HFFc6 (cell line): ENCODE measurements at places on chromosomes 4 and X.
A peak's percentile ranks its signal among the peaks of the same experiment; 100 is the strongest.

DNA sequence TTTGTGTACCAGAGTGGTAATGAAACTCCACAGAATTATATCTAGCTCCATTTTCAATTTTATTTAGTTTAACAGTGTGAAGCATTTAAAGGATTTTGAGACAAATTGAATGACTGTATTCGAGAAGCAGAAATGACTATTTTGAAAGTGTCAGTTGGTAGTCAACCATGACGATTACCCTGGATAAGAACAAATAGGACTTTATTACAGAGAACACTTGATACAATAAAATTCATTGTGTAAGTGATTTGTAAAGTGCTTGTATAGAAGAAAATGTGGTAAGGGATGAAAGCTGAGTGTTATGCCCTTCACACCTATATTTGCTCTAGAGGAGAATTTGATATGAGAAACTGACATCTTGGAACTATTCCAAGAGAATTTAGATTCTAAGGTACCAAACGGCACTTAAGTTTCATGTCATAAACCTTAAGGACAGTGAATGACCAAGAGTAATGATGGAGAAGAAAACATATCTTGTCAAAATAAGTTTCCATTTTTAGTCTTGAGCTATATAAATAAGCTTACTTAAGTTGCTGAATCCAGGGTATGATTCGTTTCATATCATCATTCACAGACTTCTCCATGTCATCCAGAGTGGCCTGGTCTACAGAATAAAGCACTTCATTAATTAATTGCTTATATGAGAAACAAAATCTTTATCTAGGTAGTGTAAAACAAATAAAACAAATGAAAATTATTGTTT lies 34.6 kb downstream of the MED14 start:
- DNase-seq, result no peak

GRCh38 chr4:38675146-38676121 lies 11.4 kb downstream of the KLF3 start:
- DNase-seq, result peak; percentile 78

DNA sequence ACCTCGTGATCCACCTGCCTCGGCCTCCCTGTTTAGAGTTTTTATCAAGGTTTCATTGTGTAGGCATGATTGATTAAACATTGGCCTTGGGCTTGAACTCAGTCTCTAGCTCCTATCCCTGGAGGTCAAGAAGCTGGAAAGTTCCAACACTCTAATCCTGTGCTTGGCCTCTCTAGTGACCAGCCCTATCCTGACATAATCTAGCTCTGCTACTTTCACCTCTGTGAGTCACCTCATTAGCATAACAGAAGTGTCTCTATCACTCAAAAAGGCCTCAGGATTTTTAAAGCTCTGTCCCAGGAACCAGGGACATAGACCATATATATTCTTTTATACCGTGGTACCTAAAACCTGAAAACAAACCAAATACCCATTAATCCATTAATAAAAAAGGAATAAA lies 377.5 kb downstream of the CENPC start:
- DNase-seq, result no peak

GRCh38 chr4:102525097-102525496 lies 23.9 kb downstream of the NFKB1 start:
- no peak for DNase-seq

DNA sequence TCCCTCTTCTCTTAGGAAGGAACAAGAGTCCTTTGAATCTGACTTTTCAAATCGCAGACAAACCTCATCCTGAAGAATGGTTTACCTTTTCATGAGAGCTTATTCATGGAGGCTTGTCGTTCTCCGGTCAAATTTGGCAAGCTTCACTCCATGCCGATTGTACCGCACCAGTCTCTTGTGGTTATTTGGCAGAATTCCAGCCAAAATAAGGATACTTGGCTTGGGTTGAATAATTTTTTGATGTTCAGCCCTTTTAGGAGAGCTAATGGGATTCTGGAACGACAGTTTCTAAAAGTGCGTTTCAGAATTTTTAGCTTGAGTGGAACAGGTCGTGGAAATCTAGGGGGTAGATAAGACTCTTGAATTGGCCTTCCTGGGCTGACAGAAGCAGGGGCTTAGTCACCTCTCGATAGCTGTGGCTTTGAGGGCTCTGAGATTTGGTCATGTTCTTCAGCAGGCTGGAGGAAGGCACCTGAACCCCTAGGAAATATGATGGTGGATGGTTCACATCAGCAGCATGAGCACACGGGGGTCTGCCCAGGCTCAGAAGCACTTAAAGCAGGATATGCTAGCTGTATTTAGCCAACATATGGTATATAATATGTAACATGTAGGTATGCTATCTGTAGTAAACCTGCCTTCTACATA lies 1.5 kb downstream of the KLHL2 start:
- DNase-seq, result no peak

DNA sequence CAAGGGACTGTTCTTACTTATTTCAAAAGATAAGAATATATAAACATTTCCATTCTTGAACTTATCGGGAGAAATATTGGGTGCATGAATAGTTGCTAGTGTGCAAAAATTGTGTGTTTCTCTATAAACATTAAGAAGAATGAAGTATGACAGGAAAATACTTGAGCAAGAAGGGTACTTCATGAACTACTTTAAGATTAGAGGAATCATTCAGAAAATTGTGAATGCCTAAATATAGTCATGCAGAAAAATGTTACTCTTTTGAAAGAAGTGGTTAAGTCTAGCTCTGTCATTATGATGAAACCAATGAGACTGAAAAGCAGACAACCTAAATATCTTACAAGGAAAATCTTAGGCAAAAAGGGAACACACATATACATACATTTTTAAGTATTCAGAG lies 207.8 kb upstream of the PCDH18 start:
- no peak for DNase-seq

- DNase-seq, result no peak
Measured at GRCh38 chr4:71283642-71284257, 55.1 kb upstream of the SLC4A4 start.

DNA sequence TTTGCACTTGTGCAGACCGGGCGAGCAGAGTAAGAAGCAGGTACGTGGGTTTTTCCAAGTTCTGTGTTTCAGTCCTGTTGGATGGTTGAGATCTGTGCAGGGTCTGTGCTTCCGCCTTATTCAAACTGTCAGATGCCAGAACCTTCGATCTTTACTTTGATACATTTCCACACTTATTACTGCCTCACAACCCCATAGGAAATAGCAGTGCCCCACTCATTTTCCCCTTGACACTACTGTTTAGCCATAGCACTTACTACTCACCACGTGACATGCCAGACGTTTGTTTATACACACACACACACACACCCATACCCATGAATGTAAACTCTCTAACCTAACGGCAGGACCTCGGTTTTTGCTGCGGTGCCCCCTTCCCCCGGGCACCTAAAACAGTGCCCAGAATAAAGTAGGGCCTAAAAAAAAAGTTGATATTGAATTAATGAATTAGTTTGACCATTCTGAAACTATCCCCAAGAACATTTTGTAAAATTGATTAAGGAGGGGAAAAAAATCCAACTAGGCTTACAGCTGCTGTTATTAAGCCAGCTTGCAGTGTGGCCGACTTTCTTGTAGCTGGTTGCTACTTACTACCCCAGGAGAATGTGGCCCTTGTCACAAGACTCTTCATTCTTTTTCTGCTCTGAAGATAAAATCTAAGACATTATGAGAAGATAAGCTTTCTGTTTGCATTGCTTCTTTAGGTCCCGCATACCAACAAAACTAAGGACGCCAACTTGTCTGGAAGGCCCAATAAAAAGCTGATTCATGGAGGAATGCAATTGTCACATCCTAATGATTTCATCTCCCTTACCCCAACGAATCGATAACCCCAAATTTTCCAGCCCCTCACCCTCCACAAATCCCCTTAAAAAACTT lies 704 bp upstream of the SEPSECS start:
- peak; percentile 48 for DNase-seq

- no peak for DNase-seq
Measured at GRCh38 chr4:26992657-26993361, 132.2 kb downstream of the STIM2 start.

GRCh38 chrX:155662282-155662681 lies 49.5 kb upstream of the TMLHE start:
- DNase-seq, result no peak

- no peak for DNase-seq
Measured at GRCh38 chr4:52110171-52110570, 59.1 kb downstream of the SPATA18 start.

DNA sequence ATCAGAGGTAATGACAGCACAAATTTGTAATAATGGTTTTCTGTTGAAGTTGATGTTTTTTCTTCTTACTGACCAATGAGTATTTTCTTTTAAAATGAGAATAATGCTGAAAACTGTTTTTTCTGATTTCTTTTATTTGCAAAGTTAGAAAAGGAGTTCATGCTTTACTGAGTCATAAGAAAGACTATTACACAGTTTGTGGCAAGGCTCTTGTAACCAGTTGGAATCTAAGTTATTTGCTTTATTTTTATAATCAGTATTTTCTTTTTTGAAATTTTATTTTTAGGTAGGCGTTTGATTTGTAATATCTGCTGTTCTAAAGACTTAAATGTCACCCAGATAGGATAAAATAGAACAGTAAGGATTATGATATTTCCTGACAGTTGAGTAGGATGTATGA lies 25.5 kb downstream of the ANAPC4 start:
- no peak for DNase-seq

GRCh38 chr4:13537011-13537831 lies 7.1 kb downstream of the NKX3-2 start:
- DNase-seq, result no peak

DNA sequence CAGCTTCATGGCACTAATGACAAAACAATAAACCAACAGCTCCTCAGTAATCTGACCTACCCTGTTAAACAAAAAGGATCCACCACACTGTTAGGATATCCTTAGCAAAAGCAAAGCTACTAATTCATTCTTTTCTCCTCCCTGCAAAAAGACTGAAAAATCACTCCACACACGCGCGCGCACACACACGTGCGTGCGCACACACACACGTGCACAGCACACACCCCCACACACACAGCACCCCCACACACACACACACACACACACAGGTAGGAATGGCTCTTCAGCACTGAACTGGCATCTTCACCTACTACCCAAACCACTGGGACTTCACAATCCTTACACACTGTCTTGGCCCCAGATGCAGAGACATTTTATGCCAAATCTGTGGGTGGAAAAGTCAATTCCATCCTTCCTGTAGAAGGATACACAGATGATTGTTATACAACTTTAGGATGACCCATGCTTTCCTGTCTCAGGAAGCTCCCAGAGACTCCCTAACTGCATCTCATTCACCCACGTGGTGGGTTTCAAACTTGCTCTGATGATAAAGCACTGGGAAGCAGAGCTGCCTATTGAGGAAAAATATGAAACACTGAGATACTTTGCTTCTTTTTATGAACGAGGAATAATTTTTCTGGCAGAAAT lies 102.5 kb downstream of the TSPAN5 start:
- DNase-seq, result no peak

DNA sequence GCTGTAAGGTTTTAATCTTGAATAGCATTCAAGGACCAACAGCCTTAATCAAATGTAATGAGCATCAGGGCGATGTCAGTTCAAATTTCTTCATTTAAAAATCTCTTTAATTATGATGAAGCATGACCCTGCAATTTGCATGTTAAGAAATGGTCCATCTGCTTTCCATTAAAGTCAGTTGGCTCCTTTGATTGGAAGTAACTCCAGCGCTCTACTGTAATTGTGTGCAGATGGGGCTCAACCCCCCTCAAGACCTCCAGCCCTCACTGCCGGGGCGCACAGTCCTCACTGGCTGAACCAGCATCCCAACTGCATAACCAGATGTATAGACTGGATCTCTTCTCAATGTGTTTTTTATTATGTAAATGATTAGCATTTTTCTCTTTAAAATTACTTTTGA lies 126.9 kb downstream of the VCX3B start:
- DNase-seq, result no peak

- DNase-seq, result no peak
Measured at GRCh38 chrX:77415161-77415560, 32.0 kb upstream of the FGF16 start.

DNA sequence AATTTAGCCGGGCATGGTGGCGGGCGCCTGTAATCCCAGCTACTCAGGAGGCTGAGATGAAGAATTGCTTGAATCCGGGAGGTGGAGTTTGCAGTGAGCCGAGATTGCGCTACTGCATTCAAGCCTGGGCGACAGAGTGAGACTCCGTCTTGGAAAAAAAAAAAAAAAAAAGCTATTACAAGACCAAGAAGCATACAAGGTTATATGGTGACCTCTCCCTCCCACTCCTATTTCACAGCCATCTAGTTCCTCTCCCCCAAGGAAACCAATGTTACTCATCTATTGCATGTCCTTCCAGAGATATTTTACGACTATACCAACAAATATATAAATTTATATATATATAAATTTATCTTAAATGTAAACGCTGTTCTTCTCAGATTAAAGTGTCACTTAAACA lies 3.2 kb downstream of the SLC9A7 start:
- DNase-seq, result no peak

GRCh38 chr4:47222276-47222675 lies 190.9 kb downstream of the GABRB1 start:
- DNase-seq, result no peak

DNA sequence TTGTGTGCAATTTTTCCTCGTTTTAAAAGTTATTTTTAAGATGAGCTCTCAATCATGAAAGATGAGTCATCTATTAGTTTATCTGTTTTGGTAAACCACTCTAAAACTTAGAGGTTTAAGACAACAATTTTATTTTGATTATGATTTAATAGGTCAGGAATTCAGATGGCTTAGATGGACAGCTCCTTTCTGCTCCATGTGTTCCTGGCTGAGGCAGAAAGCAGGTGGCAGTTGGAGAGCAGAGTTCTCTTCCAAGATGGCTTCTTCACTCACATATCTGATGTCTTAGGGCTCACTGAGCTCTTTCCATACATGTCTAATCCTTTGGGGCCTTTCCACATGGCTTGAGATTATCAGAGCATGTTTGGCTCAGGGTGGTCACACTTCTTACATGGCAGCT lies 48.3 kb upstream of the GRPR start:
- no peak for DNase-seq

DNA sequence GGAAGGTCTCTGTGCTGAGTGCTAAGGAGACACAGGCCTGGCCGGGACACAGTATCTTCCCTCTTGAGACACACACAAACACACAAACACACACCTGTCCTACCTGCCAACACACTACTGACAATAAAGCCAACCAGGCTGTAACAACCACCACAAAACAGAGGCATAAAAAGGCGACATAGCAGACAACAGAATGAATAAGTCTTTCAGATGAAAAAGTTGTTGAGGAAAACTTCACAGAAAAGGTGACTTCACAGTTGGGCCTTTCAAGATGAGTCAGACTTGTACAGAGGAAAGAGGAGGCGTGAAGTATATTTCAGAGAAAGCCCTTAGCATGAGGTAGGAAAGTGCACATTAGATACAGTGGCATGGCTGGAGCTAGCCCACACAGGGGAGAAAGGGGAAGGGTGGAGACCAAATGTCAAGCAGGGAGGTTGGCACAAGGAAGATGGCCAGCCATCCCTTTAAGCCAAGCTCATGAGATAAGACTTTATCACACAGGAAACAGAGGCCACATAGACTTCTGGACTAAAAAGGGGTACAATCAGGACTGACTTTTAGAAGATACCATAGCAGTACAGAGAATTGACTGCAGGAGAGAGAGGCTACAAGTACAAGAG lies 54.0 kb downstream of the SLC9A7 start:
- DNase-seq, result peak; percentile 21
